ENCODE measurements at places on chromosomes 4 and X. TPM values are rescaled to one million over a fixed set of nuclear protein-coding genes. Genes with fewer than 3 reads are reported as not detected.

Gene GPR82
- total RNA-seq = not detected

Gene TLR6
- 12.2 TPM for total RNA-seq

Gene F9
- not detected for total RNA-seq

Gene CFP
- 0.33 TPM for total RNA-seq

Gene HDX
- 8.0 TPM for total RNA-seq

Gene SUPT20HL2
- total RNA-seq = not detected

Gene FOXO4
- 7.9 TPM for total RNA-seq

Gene PIGA
- 14.2 TPM for total RNA-seq

Gene MAP7D2
- total RNA-seq = 0.36 TPM

Gene REPS2
- total RNA-seq = 4.3 TPM

Gene SOD3
- 0.34 TPM for total RNA-seq

Gene TCP11X2
- not detected for total RNA-seq

Gene GAGE12E
- total RNA-seq = not detected

Gene CPE
- total RNA-seq = not detected

Gene ZAR1
- total RNA-seq = not detected

Gene DUX4
- total RNA-seq = not detected

Gene SGMS2
- total RNA-seq = 32.3 TPM

Gene EGF
- total RNA-seq = under 0.01 TPM

Gene RNF175
- not detected for total RNA-seq

Gene HS3ST1
- under 0.01 TPM for total RNA-seq

Gene ARMCX4
- total RNA-seq = 2.0 TPM

Gene H2BW2
- not detected for total RNA-seq

Gene OPN1MW2
- total RNA-seq = not detected

Gene SLIT2
- 1.1 TPM for total RNA-seq

Gene CT45A2
- total RNA-seq = not detected
